GM06990 (cell line): ENCODE measurements at places on chromosomes 11 and 22.

- DNase-seq = no peak
These were observed 43.4 kb downstream of the PKNOX2 start for GRCh38 chr11:125207866-125208425.

GRCh38 chr11:11770921-11771486 lies 70.8 kb upstream of the USP47 start:
- DNase-seq = no peak

DNA sequence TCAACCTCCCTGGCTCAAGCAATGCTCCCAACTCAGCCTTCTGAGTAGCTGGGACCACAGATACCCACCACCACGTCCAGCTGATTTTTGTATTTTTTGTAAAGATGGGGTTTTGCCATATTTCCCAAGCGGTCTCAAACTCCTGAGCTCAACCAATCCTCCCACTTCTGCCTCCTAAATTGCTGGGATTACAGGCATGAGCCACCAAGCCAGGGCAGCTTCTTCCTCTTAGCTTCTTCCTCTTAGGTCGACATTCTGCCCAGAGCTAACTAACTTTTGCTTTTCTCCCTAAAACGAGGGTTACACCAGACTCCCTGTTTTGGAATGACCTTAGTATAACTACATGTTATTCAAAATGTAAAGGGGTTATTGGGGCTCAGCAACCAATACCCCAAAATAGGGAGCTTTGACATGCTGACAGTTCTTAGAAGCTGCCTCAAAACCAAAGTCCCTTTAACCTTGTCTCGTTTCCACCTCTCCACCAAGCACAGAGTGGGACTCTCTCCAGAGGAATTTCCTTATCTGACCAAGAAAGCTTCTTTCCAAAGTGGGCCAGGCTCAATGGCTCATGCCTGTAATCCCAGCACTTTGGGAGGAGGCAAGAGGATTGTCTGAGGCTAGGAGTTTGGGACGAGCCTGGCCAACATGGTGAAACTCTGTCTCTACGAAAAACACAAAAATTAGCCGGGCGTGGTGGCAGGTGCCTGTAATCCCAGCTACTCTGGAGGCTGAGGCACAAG lies 7.0 kb downstream of the HPS5 start:
- DNase-seq = no peak

GRCh38 chr22:45918459-45919370 lies 58.2 kb downstream of the WNT7B start:
- no peak for DNase-seq

GRCh38 chr11:87180742-87181141 lies 143.0 kb downstream of the TMEM135 start:
- no peak for DNase-seq

DNA sequence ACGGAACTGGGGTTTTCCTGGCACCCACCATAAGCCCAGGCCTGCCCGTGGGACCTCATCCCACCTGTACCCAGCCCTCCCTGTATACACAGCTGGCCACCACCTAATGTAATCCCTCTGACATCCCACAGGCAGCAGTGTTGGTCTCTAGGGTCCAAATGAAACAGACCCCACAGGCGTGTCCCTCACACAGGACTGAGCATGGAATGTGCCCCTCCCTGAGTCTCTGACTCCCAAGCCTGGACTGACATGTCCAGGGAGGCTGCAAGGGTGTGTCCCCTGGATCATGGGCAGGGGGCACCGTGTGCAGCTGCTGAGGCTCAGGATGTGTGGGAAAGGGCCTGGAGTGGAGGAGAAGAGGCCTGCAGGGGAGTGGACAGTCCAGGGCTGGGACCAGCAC lies 50.6 kb upstream of the PPARA start:
- DNase-seq = no peak

GRCh38 chr22:19325296-19325948 lies 33.9 kb upstream of the CLTCL1 start:
- DNase-seq = no peak

DNA sequence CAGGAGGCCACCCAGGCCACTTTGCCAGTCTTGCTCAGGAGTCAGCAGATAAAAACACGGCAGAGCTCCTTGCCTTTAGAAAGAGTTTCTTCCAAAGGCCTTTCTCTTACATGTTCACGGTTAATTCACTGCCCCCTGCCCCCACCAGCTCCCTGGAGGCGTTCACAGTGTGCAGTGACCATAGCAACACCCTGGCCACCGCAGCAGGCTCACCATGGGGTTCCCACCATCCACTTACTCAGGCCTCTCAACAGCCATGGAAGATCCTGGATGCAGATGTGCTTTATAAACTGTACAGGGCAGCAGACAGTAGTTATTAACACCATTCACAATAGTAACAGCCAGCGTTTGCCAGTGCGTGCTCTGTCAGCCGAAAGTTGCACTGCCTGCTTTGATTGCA lies 10.6 kb upstream of the MYO7A start:
- no peak for DNase-seq

GRCh38 chr22:21698430-21699329 lies 32.9 kb downstream of the PPIL2 start:
- no peak for DNase-seq

- no peak for DNase-seq
These were observed 32.2 kb downstream of the SLC6A5 start for GRCh38 chr11:20631519-20632168.

GRCh38 chr22:19743081-19743480 lies 17.5 kb upstream of the TBX1 start:
- DNase-seq = no peak

- no peak for DNase-seq
These were observed at the start of gene IFITM10 for GRCh38 chr11:1750481-1750839. Gene IFITM10, minus strand, starts transcription at chr11:1750595. Its CDS starts 153 bp downstream, at chr11:1750442.

DNA sequence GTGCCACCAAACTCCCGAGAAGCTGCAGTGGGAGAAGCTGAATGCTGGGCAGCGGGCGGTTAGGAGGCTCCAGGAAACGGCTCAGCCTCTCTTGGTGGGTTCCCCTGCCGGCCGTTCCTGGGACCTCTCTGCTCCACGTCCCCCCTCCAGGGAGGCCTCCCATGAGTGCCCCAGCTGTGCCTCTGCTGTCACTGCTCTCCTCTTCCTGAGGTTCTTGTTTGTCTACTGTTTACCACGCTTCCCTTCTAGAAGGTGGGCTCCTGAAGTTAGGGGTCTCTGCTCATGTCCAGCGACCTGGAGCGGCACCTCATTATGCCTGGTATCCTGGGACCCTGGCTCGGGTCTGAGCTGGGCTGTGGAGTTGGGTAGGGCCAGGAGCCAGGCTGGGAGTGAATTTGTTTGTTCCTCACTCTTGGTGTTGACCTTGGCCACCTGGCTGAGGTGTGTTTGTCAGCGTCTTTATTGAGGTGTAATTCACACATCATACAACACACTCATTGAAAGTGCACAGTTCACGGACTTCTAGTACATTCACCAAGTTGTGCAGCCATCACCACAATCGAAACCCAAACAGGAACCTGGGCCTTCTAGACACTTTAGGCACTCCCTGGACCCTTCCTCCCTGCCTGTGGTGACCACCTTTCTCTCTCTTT lies 37.8 kb upstream of the GRAMD4 start:
- no peak for DNase-seq

DNA sequence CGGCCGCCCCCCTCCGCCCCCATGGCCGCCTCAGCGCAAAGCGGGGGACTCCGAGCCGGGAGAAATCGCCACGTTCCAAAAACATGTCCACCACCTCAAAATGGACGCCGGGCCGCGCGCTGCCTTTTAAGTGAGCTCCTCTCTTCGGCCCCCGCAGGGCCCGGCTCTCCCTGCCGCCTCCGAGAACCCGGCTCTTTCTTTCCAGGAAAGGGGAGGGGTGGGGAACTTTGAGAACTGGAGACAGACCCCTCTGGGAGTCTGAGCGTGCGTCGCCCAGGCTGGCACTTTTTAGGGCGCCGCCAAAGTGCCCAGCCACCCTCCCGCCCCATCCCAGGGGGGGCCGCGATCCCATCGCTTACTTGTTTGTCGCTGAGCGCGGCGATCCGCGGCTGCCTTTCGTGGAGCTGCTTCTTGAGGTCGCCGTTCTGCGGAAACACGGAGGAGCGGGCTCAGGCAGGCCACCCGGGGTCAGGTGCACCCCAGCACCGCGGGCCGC lies 1.6 kb downstream of the PHF21B start:
- DNase-seq = no peak

GRCh38 chr22:27080036-27080578 lies 422.7 kb downstream of the MIAT start:
- DNase-seq = no peak
